ENCODE measurements at places on chromosomes 4 and X. TPM values are rescaled to one million over a fixed set of nuclear protein-coding genes. Genes with fewer than 3 reads are reported as not detected.

GPAT3 gene
- 45.9 TPM for total RNA-seq

GLRA2 gene
- total RNA-seq, result not detected

ANAPC10 gene
- 28.1 TPM for total RNA-seq

NSUN7 gene
- total RNA-seq, result 4.6 TPM

WDFY3 gene
- 23.6 TPM for total RNA-seq

USP38 gene
- 13.7 TPM for total RNA-seq

SH3RF1 gene
- 25.8 TPM for total RNA-seq

FGFR3 gene
- total RNA-seq, result 8.1 TPM

GIMD1 gene
- total RNA-seq, result not detected

FSTL5 gene
- total RNA-seq, result not detected

DSPP gene
- total RNA-seq, result not detected

EGF gene
- 0.46 TPM for total RNA-seq

NSDHL gene
- total RNA-seq, result 47.4 TPM

HPSE gene
- total RNA-seq, result 0.69 TPM

LGI2 gene
- under 0.01 TPM for total RNA-seq

C4orf36 gene
- total RNA-seq, result 1.1 TPM

EREG gene
- 16.0 TPM for total RNA-seq

ZCCHC18 gene
- total RNA-seq, result 0.63 TPM

GNRHR gene
- total RNA-seq, result not detected

PAGE2B gene
- not detected for total RNA-seq

ARSJ gene
- 31.9 TPM for total RNA-seq

SPATA4 gene
- not detected for total RNA-seq

FMR1NB gene
- not detected for total RNA-seq

USP51 gene
- 0.80 TPM for total RNA-seq

IL13RA2 gene
- 2.3 TPM for total RNA-seq

TLR6 gene
- total RNA-seq, result 0.22 TPM

RS1 gene
- not detected for total RNA-seq

EDA2R gene
- 3.9 TPM for total RNA-seq
